ENCODE measurements at places on chromosomes 5 and 9. TPM values are rescaled to one million over a fixed set of nuclear protein-coding genes. Genes with fewer than 3 reads are reported as not detected.

Gene AGPAT2
- 1.9 TPM for total RNA-seq

Gene IL3
- not detected for total RNA-seq

Gene MYMK
- not detected for total RNA-seq

Gene SPAAR
- 0.31 TPM for total RNA-seq

Gene SLC31A1
- 10.6 TPM for total RNA-seq

Gene ZNF483
- total RNA-seq: 45.7 TPM

Gene MATR3
- 743 TPM for total RNA-seq

Gene FOXD4
- 0.31 TPM for total RNA-seq

Gene SNCAIP
- total RNA-seq: 73.6 TPM

Gene MAN1B1
- 72.6 TPM for total RNA-seq

Gene PCDHB5
- 16.3 TPM for total RNA-seq

Gene FXN
- total RNA-seq: 3.1 TPM

Gene C9orf153
- total RNA-seq: 1.3 TPM

Gene RMRP
- 78,439 TPM for total RNA-seq

Gene IL7R
- total RNA-seq: 0.63 TPM

Gene SEMA6A
- 71.4 TPM for total RNA-seq

Gene CARTPT
- 0.63 TPM for total RNA-seq

Gene BTNL9
- total RNA-seq: 5.6 TPM

Gene DND1
- total RNA-seq: 1.3 TPM

Gene LCN10
- total RNA-seq: not detected

Gene SPINK7
- total RNA-seq: not detected

Gene CRB2
- 7.2 TPM for total RNA-seq

Gene KIF12
- 1.3 TPM for total RNA-seq

Gene WNK2
- total RNA-seq: 86.1 TPM

Gene SHROOM1
- total RNA-seq: 0.94 TPM

Gene SMIM33
- not detected for total RNA-seq

Gene DBH
- not detected for total RNA-seq

Gene AJM1
- 1.9 TPM for total RNA-seq

Gene FOXI1
- not detected for total RNA-seq

Gene STC2
- total RNA-seq: 1.9 TPM
